Stimulated activated CD4-positive, alpha-beta T cell treated with anti-CD3 and anti-CD28 coated beads, Interleukin-12 subunit alpha, Interleukin-12 subunit beta, amount 100 ng/mL, for 48 hours (primary cell): ENCODE measurements at places on chromosomes 2 and 18.

DNA sequence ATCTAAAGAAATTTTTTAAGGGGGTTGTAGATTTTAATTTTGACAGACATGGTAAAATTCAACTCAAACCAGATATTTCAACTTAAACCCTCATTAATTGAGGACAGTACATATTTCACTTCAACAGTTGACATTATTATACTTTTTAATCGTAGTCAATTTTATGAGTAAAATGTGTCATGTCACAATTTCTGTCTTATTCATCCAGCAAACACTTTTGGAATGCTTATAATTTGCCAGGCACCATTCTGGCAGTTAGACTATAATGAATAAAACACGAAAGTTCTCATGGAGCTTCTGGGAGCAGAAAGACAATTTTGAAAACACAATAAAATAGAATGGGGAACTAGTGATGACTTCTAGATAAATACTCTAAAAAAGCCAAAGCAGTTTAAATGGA, 1094.8 kb downstream of the SUCLG1 start:
- DNase-seq = no peak

DNA sequence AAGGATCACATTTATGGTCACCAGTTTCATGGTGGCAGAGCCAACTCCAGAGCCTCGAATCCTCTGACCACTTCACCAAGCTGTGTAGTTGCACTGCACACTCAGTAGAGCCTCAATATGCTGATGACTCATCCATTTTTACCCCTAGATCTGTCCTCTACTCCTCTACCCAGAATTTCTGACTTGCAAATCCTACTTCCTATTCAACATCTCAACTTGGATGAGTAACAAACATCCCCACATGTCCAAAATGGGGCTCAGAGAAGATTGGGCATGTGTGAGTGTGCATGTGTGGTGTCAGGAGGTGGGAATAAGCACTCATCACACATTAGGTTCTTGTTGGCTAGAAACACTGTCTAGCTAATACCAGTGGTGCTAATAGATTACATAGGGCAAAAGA, 57.8 kb upstream of the IGFBP2 start:
- no peak for DNase-seq

DNA sequence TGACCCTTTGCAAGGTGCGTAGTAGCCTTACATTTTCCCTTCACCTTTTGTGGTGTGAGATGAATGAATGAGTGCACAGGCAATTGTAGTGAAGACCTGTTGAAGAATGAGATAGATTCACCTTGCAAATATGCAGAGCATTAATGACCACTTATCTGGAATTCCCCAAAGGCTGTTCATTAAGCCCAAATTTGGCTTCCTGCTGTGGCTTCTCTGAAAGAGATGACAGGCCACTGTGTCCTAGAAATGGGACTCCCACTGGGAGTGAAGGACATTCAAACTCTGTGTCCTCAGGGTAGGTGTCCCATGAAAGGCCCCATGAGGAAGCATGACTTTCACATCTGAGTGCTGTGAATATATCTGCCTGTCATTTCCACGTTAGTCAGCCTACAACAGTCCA, 1821.8 kb upstream of the PIK3C3 start:
- DNase-seq = no peak

GRCh38 chr18:61093965-61094364, 239.3 kb upstream of the CDH20 start:
- no peak for DNase-seq

DNA sequence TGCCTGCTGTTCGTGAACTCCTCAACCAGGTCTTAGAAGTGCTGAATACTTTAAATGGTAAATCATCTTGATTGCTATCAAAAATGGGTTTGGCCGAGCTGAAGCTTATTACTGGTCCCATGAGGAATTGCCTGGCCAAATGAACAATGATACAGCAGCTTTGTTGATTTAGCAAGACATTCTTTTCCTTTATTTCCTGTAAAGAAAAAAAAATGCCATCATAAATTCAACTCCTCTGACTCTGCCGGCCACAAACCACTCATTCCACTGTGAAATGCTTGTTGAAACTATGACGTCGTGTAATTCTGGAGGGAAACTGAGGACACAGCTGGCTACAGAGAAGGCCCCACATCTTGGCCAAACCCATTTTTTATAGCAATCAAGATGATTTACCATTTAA, 74.2 kb upstream of the ID2 start:
- DNase-seq = no peak
